ENCODE measurements at places on chromosomes 16 and 17. TPM values are rescaled to one million over a fixed set of nuclear protein-coding genes. Genes with fewer than 3 reads are reported as not detected.

DNA sequence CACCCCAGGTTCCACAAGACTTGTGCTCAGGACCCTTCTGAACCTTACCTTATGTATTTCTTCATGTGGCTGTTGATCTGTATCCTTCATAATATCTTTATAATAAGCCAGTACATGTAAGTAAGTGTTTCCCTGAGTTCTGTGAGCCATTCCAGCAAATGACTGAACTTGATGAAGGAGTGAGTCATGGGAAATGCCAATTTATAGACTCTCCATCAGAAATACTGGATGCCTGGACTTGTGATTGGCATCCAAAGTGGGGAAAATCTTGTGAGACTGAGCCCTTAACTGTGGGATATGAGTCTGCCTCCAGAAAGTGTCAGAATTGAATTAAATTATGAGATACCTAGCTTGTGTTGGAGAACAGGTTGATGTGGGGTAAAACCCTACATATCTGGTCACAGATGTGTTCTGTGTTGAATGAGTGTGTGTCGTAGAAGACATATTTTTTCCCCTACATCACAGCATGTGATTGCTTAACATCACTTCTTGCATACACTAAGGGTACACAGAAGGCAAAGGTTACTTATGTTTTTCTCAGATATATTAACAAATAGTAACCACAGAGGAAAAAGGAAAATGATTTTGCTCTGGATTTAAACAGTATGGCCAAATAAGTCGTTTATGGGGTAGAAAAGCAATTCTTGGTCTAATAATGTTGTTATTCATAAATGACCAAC is 70.2 kb upstream of the NETO2 start:
- DNase-seq = no peak

- DNase-seq = no peak
These were observed 121.4 kb downstream of the ZNF778 start for GRCh38 chr16:89338863-89339262.

DNA sequence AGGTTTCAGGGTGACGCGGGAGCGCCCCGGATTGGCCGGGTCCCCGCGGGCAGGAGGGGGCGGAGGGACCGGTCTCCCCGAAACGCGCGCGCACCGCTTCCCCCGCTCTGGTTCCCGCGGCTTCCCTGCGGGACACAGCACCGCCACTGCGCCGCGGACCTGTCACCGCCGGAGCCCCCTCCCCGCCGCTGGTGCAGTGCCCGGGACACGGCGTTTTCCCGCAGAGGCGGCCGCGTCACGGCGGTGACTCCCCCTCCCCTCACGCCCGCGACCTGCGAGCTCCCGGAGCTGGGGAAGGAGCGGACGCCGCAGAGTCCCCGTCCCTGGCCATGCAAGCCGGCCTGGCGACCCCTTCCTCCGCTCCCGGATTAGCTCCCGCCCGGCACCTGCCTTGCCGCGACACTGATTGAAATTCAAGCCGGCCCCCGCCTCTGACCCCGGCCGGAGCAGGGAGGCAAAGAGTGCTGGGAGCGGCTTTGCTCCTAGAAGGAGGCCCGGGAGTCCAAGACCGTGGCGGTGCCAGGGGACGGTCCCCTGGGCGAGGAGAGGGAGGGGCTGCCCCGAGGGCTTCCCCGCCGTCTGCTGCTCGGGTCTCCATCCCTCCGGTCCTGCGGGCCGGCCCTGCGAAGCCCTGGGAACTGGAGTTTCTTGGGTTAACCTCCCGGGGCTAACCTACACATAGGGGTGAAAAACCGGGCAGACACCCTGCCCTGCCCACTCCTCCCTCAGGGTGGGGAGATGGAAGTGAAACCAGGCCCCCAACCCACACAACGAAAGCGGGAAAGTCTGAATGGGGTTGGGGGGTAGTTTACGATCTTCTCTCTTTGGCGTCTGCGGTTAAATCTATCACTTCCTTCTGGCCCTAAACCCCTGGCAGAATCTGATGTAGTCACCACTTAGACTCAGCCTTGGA is 1.0 kb downstream of the RHBDL3 start:
- no peak for DNase-seq

- DNase-seq = no peak
These were observed 6.0 kb downstream of the ZCCHC14 start for GRCh38 chr16:87486713-87487247.

GRCh38 chr16:19393226-19394111 is 24.2 kb upstream of the TMC5 start:
- no peak for DNase-seq

DNA sequence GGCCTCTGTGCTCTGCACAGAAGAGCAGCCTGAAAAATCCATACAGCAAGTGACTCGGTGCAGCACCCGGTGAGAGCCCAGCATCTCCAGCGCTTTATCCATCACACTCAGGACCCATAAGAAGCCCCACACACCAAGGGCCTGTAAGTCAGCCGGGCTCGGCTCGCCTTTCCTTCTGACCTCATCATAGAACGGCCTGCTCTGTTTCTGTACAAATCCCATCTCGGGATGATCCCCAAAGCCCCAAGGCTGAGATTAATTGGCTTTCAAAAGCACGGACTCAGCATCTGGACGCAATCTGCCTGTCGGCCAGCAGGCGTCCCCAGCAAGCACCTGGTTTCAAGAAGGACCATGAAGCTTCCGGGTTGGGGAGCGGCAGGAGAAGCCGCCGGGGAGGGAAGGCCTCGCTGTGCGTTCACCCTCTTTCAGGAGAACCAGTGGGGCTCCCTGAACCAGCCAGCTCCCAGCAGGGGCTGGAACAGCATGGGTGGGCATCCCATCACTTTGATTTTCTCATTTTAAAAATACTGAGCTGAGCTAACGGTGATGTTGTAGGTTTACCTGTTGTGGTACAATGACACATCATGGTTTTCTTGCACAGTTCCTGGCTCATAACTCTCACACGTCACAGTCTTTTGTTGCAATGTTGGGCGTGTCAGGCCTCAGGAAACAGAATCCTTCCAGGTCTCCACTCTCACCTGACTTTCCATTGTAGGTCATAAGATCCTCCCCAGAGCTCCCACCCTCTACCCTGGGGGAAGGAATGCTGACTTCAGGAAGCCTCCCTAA is 6.7 kb downstream of the CCDC57 start:
- DNase-seq = peak; percentile 61

DNA sequence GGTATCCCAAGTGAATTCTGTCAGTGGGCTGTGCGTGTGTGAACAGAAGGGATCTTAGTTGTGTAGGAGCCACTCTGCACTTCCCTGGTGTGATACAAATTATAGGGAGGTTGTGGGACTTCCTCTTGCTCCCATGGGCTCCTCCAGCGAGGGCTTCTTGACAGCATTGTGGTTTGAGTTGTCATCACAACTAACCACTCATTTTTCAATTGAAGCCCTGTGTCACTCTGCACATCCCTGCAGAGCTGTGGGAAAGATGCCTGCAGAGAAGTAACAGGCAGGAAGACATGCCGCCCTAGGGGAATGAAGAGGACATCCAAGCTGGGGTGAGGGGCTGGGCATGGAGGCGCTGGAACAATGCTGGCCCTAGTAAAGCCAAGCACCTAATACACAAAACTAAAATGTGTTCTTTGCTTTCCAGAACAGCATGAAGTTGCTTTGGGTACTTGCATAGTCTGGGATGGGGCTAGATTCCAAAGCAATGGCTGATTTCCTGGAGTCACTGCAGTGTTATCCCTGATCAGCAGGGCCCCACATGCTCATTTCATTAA is 692.5 kb downstream of the TOX3 start:
- no peak for DNase-seq

DNA sequence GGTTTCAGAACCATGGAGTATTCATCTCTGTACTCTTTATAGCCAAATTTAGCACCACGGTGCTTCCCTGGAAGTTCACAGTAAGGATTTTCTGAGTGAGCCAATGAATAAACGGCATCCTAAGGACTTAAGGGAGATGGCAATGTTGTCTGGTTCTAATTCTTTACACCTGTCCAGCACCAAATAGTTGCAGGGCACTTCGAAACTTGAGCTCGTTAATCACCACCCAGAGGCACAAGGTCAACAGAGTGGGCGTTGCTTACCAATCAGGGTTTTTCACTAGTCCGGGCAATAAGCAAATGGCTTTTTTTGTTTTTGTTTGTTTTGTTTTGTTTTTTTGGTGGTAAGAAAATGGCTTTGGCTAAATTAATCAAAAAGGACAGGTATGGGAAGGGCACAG is 28.2 kb upstream of the TMEM220 start:
- DNase-seq = no peak

DNA sequence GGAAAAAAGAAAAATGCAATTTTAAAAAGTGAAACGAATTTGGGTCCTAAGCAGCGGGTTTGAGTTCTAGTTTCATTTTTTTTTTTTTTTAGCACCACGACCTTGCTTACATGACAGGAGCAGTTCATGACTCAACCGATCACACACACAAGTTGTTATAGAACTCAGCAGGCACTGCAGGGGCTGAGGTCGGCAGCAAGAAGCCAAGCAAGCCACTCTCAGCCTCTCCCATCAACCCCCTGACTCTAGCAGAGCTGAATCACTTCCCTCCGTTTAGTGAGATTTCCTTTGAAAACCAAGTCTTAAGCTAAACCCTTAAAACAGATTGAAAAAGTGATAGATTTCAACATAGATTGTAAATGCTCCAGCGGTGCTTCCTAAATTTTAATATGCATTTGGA is 520.8 kb downstream of the HAPSTR1 start:
- DNase-seq = no peak

TMEM92 gene
- under 0.01 TPM for total RNA-seq

MYO15A gene
- 0.26 TPM for total RNA-seq

UNC45B gene
- total RNA-seq = not detected

PMP22 gene
- total RNA-seq = 30.8 TPM

AURKB gene
- total RNA-seq = 15.4 TPM

Measured in dermis microvascular lymphatic vessel endothelial cell (primary cell).